ENCODE measurements at places on chromosomes 1 and 21.

DNA sequence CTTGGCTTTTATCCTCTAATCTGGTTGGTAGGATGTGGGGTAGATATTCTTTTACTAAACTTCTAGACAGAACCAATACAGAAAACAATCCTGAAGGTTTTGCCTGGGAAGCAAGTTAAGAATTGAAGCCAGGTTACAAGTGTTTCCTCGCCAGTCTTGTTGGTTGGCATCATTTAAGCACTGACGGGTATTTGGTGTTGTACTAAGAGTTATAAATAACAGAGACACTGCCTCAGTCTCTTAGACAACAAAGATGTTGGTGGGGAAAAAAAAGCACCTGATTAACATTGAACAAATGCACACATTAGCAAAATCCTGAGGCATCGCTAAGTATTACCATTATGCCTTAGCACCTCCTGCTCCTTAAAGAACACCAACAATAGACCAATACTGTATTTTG lies 272.2 kb downstream of the BRINP2 start:
- no peak for DNase-seq

DNA sequence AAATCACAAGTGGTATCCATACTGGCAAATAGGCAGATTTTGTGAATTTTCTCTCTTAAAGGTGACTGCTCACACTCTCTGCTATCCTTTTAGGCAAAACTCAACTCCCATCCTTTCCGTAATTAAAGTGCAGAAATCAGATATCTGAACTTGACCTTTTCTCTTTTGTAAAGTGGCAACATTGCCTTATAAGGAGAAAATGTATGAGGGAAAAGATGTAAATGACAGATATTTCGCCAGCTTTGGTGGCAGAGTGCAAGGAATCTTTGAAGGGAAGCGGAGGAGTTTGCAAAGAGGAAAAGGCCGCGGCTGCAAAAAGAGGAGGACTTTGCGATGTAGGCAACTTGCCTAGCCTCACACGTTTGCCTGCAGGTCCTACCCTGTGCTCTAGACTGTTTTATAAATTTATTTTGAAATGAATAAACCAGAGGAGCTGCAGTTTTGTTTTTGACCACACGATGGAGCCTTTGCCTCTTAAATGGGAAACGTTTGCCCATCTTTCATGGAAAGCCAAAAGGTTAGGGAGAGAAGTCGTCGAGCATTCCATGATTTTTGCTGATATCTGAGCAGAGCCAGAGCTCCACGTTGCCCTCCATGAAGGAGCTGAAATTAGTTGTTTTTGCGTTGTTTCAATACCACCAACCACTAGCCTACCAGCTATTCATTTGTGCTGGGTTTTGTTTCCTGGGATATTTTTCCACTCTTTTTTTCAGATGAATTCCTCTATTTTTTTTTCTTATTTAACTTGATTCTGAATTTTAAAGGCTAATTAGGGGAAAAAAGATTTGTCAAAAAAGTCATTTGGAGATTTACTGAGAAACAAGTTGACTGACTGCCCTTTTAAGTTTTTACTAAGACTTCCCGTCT lies 242.3 kb downstream of the LMX1A start:
- DNase-seq: no peak

DNA sequence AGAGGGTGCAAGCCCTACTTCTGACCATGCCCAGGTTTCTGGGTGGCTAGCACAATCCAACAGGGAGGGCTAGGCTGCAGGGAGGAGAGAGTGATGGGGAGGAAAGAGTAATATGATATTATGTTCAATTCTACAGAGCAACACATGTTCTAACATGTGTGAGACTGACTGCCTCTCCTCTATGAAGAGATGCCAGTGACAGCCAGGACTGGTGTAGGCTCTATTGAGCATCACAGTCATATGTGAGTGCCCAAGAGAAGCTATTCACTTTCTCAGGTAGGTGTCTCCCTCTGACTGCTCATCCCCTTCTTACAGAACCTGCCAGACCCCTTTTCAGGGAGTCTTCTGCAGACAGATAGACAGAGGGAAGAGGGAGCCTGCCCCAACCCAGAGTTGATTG lies 446.1 kb downstream of the SIPA1L2 start:
- DNase-seq: no peak

GRCh38 chr1:75514270-75514669 lies 96.6 kb downstream of the SLC44A5 start:
- no peak for DNase-seq

GRCh38 chr1:27811741-27812500 lies 18.7 kb upstream of the PPP1R8 start:
- no peak for DNase-seq

Data from stimulated activated naive CD4-positive, alpha-beta T cell treated with Interleukin-2 at 50 U/mL for 16 hours (primary cell).